Sigmoid colon (tissue), 7 donors: ENCODE measurements at places on chromosomes 4 and X. TPM values are rescaled to one million over a fixed set of nuclear protein-coding genes. Genes with fewer than 3 reads are reported as not detected.

Gene SPANXN3
- not detected for total RNA-seq

Gene HSFX2
- not detected for total RNA-seq

- H3K27me3 ChIP-seq: no peaks in the 10 kb centered on the region
- no peak overlapping the region for H3K4me3 ChIP-seq
- no peaks in the 10 kb centered on the region for H3K4me1 ChIP-seq
- no peak for DNase-seq
Measured at GRCh38 chr4:94641702-94642560, 115.8 kb upstream of the BMPR1B start.

DNA sequence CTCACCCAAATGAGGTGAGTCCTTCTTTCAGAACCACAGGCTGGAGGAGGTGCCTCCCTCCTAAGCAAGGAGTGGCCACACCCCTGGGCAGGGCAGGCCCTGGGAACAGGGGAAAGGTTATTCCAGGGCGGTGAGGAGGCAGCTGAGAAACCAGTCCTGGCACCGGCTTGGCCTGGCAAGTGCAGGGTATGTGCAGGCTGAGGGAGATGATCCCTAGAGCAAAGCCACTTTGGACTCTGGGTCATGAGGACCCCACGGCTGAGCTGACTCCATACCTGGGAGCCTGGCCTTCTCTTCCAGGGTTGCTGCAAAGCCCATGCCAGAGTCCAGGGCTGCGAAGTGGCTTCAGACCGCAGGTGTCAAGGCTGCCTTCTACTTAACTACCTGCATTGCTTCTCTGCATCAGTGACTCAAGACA, 49.5 kb upstream of the HELT start:
- no peaks in the 10 kb centered on the region for H3K27me3 ChIP-seq
- H3K4me3 ChIP-seq: no peak overlapping the region
- H3K36me3 ChIP-seq: no peaks in the 10 kb centered on the region
- H3K27ac ChIP-seq: no peak overlapping the region
- no peaks in the 10 kb centered on the region for H3K4me1 ChIP-seq

DNA sequence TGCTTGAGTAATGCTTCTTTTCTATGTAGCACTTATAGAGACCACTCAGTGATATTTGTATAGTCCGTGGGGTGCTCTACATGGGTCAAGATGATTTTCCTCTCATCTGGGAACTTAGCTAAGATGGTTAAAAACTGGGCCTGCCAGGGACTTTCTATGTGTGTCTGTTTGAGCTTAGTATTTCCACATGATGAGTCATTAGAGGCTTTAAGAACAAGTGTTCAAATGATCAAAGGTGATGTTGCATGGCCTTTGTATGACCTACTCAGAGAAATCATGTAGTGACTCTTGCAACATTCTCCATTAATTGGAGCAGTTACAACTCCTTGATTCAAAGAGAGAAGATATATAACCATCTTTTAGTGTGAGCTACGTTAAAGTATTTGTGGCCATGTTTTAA, 1480.5 kb upstream of the IGFBP7 start:
- no peaks in the 10 kb centered on the region for H3K36me3 ChIP-seq
- no peak overlapping the region for H3K4me3 ChIP-seq
- no peak overlapping the region for H3K27ac ChIP-seq
- DNase-seq: no peak
- H3K4me1 ChIP-seq: no peaks in the 10 kb centered on the region
- H3K27me3 ChIP-seq: no peaks in the 10 kb centered on the region

GRCh38 chr4:183789657-183790056, 115.5 kb upstream of the STOX2 start:
- H3K4me1 ChIP-seq: no peaks in the 10 kb centered on the region
- H3K36me3 ChIP-seq: no peaks in the 10 kb centered on the region
- no peak for DNase-seq
- no peak overlapping the region for H3K27ac ChIP-seq
- H3K27me3 ChIP-seq: no peaks in the 10 kb centered on the region

- no peak overlapping the region for H3K27ac ChIP-seq
- H3K4me1 ChIP-seq: no peaks in the 10 kb centered on the region
- no peak overlapping the region for H3K4me3 ChIP-seq
Measured at GRCh38 chr4:20529691-20530090, 170.6 kb upstream of the PACRGL start.

GRCh38 chr4:25914670-25915352, 791 bp downstream of the SMIM20 start:
- no peaks in the 10 kb centered on the region for H3K4me1 ChIP-seq
- no peaks in the 10 kb centered on the region for H3K27me3 ChIP-seq
- DNase-seq: no peak
- peak overlapping the region; percentile 84 for H3K27ac ChIP-seq
- no peaks in the 10 kb centered on the region for H3K36me3 ChIP-seq
- H3K4me3 ChIP-seq: peak overlapping the region; percentile 84

DNA sequence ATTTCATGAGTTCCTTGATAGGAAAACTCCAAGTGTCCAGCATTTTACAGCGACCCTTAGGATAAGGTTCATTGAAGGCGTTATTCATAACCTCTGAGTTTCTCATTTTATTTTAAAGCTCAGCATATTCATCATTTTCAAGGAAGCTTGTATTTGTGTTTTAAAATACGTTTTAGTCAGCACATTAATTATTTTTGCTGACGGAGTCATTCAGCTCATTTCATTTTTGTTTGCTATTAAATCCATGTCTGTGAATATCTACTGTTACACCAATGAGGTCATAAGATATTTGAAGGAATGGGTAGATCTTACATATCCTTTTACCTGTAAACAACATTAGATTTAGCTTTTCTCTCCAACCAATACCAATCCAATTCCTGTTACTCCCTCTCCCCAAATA, 1766.3 kb upstream of the PCDH10 start:
- H3K36me3 ChIP-seq: no peaks in the 10 kb centered on the region
- no peak overlapping the region for H3K27ac ChIP-seq
- no peaks in the 10 kb centered on the region for H3K27me3 ChIP-seq
